ENCODE measurements at places on chromosomes 12 and 14.

DNA sequence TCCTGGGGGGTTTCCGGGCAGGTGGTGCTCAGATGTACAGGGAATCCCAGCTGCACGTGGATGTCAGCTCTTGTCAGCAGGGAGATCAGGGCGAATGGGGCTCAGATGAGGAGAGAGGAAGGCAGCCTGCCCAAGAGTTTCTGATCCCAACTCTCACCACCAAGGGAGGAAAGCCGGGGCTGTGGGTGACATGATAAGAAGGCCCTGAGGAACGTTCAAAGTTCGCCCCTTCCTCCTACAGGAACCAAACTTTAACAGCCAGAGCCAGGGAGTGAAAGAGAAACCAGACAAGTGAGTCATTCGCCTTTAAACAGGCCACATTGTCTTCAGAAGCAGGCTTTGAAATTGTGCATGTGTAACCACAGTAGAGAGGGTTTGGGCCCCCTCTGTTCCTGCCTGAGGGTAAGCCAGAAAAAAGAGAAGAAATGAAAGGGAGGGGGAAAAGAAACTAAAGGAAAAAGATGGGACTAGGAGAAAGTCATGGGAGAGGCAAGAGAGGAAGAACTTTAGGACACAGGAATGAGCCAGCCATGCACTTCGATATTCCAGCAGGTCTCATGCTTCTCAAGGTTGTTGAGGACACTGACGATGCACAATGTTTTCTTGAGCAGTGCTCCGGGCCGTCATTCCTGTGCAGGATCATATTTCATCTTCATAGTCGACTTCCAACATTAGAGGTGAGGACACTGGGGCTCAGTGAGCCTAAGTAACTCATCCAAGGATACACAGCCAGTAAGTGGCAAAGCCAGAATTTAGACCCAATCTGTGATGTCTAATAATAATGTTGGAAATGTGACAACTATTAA, 691.4 kb upstream of the TBX3 start:
- DNase-seq = no peak

DNA sequence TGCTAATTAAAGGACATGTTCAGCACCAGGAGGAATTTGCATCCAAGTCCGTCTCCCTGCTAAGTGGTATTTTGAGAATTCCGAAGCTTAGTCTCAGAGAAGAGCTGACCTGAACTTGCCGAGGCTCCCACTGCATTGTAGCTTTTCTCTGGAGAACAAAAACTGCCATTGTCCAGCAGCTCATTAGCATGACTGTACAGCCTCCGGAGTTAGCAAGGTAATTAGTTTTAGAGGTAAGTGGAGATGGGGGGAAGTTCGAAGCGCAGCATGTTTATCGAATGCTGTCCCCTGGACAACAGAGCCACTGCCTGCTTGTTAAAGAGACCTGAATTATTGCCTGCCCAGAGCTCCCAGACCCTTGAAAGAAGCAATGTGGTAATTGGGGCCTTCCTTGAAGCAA, 160.3 kb upstream of the PELI2 start:
- no peak for DNase-seq

GRCh38 chr14:95497561-95498011, 18.9 kb downstream of the SYNE3 start:
- DNase-seq = no peak

DNA sequence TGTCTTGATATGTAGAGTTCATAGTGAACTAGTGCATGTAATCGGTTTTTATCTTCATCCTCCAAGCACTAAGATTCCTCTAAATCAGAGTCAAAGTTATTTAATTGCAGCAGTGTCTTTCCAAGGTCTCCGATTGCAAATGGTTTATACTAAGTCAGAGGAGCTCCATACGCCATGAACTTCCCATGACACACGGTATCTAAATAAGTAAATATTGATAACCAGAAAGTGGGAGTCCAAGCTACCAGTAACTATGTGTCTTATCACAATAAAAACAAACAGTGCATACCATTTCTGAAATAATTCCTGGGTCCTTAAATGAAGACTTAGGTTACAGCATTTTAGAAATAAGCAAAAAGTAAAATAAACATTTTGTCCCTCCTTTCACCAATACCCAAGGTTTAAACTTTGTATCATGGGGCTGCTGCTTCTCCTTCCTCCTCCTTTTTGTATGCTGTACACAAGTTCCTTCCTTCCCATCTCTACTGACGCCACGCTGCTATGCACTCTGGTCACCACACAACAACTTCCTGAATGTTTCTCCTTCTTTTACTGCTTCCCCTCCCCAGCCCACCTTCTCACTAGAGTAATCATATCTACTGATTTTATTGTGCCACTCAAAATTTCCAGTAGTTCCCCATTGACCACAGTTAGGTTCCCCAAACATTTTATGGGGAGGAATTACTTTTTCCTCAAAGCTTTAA, 10.7 kb downstream of the NR1H4 start:
- DNase-seq = no peak

GRCh38 chr12:104138797-104139152, 765 bp upstream of the NFYB start:
- DNase-seq = no peak
